Effector CD4-positive, alpha-beta T cell (primary cell): ENCODE measurements at places on chromosomes 7 and 10.

DNA sequence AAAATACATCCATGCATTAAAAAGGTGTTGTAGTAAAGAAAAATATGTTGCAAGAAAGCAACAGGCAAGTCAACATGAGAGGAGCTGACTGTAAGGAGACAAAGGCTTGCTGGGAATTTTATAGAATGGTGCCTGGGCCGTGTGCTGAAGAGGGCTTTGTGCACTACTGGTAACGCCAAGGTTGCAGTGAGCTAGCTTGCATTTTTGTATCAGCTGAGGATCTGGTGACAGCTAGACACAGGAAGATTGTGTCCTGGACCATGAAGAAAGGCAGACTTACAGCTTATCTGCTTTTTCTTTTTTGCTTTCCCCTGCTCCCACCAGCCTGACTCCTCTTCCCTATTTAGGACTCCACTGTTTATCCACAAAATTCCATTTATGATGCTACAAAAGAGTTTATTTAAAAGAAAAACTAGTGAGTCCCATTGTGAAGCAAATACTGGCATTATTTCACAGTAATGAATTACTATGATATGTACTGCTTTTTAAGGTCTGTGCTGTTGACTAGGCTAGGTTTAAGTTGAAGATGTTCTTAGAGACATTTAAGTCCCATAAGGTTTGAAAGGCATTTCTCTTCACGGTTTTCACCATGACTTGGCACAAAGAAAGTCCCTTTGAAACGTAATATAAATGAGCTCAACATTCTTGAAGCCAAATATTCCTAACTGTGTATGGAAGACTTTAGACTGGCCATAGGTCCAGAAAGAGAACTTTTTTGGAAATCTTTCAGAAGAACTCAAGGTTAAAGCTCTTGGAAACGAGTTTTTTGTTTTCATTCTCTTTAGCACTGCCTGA is 88.6 kb downstream of the SEC23IP start:
- no peak for DNase-seq

DNA sequence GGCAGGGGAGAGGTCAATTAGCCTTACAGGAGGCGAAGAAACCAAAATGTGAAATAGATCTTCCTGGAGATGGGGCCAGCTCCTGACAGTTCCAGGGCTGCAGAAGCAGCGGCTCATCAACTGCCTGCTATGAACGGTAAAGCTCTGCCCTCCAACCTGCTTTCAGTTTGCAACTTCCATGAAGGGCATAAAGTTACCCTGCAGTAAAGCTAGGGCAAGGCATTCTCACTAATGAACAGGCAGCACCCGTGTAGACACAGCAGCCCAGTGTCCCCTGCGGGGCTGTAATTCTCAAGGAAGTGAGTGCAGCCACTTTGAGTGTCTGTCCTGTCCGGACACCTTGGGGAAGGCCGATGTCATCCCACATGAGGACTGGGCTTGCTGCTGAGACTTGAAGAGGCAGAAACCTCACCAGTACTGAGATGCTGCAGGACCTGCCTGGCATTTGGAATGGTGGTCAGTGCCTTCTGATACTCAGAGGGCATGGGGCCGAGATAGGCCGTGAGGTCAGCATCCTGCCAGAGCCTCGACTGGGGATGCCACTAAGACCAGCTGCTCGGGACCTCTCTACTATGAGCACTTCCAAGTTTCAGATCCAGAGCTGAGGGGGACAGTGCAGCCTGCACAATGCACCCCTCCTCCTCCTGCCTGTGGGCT is 26.1 kb upstream of the C10orf53 start:
- no peak for DNase-seq

GRCh38 chr7:151204383-151205032 is 5.8 kb downstream of the H2BK1 start:
- DNase-seq = no peak

DNA sequence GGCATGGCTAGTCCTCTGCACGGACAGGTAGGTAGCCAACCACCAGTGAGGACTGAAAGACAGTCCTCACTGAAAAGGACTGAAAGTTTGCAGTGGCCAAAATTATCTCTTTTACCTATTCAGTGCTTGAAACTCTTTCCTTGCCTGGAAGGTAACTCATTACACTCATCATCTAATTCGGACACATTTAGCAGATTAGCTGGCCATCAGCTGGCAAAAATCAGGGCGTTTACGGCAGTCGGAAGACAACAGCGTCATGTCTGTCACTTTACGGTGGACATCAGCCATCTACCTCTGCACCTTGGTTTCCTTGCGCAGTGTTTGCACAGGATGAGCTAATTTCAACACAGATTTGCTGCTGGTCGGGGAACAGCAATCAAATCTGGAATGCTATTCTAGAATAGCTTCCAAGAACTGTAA is 740 bp downstream of the ANXA7 start:
- DNase-seq = no peak

DNA sequence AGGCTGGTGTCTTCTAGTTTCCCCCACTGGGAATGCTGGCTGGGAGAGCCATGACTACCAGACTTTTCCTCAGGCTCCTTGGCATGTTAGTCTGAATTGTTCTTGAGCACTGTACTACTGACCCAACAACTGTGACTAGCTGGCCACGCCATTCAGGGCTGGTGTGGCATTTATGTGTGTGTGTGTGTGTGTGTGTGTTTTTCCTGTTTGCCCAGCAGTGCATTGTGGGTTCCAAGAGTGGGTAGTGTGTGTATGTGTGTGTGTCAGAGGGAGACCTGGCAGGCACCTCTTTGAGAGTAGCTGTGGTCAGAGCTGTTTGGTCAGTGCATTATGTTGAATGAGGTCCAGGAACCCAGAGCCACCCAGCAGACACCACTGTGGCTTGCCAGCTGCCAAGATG is 9.2 kb downstream of the PCBD1 start:
- no peak for DNase-seq

GRCh38 chr7:50559881-50560280 is 5.3 kb downstream of the DDC start:
- no peak for DNase-seq

- DNase-seq = no peak
These were observed 21.4 kb downstream of the RPP30 start for GRCh38 chr10:90893190-90893589.

GRCh38 chr10:100713859-100714565 is 31.4 kb upstream of the PAX2 start:
- no peak for DNase-seq

DNA sequence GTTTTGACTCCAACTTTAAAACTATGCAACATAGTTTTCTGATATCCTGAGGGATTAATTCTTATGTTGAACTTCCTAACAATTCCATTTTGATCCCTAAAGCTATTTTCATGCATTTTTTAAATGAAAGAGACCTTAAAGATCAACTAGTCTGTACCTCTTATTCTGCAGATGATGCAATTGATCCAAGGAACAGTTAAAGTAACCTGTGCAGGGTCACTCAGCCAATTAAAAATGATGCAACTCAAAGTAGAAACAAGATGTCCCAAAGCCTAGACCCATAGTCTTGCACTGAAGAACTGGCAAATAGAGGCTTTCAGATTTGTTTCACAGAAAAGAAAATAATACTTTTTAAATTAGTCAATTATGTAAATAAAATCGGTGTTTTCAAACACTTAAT is 86.3 kb downstream of the IMMP2L start:
- DNase-seq = no peak

DNA sequence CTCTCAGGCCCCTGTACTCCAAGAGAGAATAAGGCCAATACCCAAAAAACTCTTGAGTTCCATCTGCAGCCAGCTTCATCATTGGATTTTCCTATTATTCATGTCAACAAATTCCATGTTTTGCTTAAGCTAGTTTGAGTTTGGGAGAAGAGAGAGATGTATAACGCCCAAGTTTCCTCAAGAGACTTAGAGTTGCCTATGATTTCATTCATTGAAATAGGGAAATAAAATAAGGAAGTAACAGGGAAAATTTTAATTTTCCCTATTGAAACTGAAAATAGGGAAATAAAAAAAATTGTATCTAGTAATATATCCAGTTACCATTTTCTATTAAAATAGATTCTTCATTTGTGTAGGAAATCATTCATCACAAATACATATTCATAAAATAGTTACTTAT is 66.5 kb upstream of the SVIL start:
- DNase-seq = no peak

- DNase-seq = no peak
These were observed 35.3 kb upstream of the MYL10 start for GRCh38 chr7:101664436-101664835.

- no peak for DNase-seq
These were observed 541.9 kb upstream of the CELF2 start for GRCh38 chr10:10475812-10476211.

GRCh38 chr7:16626388-16626787 is 19.2 kb downstream of the ANKMY2 start:
- no peak for DNase-seq

DNA sequence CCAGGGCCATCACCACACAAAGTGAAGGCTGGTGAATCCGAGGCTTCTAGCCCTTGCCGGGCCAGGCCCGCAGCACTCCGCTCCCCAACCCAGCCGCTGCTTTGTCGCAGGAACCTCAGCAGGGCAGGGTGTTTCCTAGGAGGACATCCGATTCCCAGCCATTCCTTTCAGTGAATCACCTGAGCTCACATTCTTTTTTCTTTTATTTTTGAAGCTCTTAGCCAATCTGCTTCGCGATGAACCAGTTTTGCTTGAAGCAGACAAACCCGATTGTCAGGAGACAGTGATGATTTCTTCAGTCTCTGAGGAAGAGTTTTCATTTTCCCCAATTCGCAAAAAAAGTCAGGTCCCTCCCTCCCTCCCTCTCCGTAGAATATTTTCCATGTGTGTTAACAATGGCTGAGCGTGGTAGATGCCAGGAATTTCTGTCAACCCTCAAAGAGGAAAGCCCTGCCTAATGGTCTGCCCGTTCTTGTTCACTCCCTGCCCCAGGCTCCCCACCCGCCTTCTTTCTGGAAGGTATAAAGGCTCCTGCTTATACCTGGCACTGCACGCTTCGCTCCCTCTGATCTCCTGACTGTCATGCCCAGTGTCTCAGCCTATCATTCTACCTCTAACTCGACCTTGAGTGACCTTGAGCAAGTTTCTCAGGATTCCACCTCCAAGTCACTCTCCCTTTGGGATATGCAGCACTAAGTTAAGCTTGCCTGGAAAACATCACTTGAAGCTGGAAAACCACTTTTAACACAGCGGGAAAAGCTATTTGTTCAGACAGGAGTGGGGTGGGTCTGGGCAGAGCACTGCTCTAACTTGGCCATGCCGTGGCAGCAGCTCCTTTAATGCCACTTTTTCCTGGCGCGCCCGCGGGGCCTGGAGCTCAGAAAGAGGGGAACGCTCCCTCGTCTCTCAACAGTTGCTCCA is 35.1 kb downstream of the EGFR start:
- no peak for DNase-seq

GRCh38 chr10:69901628-69902505 is 100.2 kb downstream of the COL13A1 start:
- no peak for DNase-seq

- DNase-seq = no peak
These were observed 46.0 kb downstream of the LCOR start for GRCh38 chr10:96878057-96878456.

DNA sequence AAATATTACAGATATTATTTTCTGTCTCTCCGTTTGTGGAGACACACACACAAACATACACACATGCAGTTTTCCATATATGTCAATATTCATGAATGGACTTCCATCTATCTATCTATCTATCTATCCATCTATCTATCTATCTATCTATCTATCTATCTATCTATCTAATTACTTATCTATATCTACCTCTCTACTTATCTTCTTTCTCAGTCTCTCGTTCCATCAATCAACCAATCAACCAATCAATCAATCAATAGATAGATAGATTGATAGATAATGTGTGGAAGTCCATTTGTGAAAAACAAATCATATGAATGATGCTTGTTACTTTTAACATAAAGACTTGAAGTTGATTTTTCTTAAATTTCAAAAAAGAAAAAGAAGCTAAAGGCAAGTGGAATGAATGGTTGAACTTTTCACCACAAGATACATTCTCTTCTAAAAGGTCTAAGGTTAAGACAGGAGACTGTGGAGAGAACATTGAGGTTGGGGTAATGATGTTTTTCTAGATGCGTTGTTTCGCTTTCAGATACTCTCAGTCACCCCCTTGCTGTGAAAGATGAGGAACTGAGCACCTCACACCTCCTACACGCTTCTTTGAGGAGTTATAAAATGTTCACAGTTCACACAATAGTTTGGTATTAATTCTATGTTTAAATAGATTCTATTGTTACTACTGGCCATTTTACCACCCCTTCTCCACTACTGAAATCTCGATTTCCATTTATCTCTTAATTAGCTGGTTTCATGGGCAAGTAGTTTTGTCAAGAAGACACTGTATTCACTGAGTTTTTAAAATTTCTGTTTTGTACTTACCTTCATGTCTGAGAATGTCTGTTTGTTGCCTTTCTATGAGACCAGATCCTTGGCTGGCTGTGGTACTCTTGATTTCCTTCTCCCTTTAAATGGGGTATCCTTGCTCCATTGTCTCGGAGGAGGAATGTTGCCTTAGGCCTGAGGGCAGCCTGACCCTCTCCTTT is 114.1 kb downstream of the EMX2 start:
- no peak for DNase-seq

DNA sequence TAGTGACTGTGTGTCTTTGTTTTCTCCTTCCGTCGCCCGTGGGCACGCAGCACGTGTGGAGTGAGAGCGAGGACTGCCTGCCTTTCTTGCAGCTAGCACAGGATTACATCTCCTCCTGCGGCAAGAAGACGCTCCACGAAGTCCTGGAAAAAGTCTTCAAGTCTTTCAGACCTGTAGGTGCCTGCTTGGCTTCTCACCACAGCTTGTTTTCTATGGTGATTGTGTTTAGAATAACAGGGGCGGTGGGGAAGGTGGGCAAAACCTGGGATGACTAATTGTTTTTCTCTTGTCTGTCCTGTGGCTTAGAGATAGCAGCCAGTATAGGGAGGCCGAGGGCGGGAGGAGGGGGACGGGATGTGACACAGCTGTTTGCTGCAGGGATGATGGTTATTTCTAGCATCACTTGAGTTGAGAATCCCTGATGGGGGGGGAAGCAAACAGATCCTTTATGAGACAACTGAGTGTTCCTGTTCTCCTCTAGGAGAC is 11.4 kb downstream of the MTURN start:
- no peak for DNase-seq
